Uterine smooth muscle cell (primary cell): ENCODE measurements at places on chromosomes 5 and 9. TPM values are rescaled to one million over a fixed set of nuclear protein-coding genes. Genes with fewer than 3 reads are reported as not detected.

Gene RETREG1
- total RNA-seq = 4.3 and 6.6 TPM in 2 replicates

Gene SLC4A9
- total RNA-seq = not detected in 2 replicates

Gene SOX30
- 0.12 TPM in 1 of 2 replicates, not detected in the other for total RNA-seq

Gene SMIM33
- total RNA-seq = not detected in 2 replicates

Gene PPIC
- 20.9 and 66.4 TPM in 2 replicates for total RNA-seq

Gene PCDHB3
- 0.75 and 0.77 TPM in 2 replicates for total RNA-seq

Gene PCDHGA1
- total RNA-seq = 0.22 and 0.62 TPM in 2 replicates

Gene SELENOP
- total RNA-seq = 25.0 and 63.2 TPM in 2 replicates

Gene HTR4
- not detected in 2 replicates for total RNA-seq
